Dermis blood vessel endothelial cell (primary cell): ENCODE measurements at places on chromosomes 3 and 15. TPM values are rescaled to one million over a fixed set of nuclear protein-coding genes. Genes with fewer than 3 reads are reported as not detected.

The EXD1 gene
- total RNA-seq: not detected in 2 replicates

The VPS39 gene
- 47.0 and 53.4 TPM in 2 replicates for total RNA-seq

The DNAH12 gene
- under 0.01 and 0.17 TPM in 2 replicates for total RNA-seq

The PRICKLE2 gene
- 2.5 and 3.2 TPM in 2 replicates for total RNA-seq

The LSMEM2 gene
- not detected in 2 replicates for total RNA-seq

The BFSP2 gene
- not detected in 2 replicates for total RNA-seq

The EAF2 gene
- total RNA-seq: 0.93 and 1.5 TPM in 2 replicates

The ADAMTS7 gene
- total RNA-seq: 12.6 and 19.3 TPM in 2 replicates

The PODXL2 gene
- total RNA-seq: 2.9 and 4.0 TPM in 2 replicates

The ACP3 gene
- total RNA-seq: not detected in 2 replicates

The RPL15 gene
- total RNA-seq: 1,782 and 3,418 TPM in 2 replicates

The SMCO1 gene
- total RNA-seq: not detected in 2 replicates

The SCG3 gene
- total RNA-seq: under 0.01 and 0.60 TPM in 2 replicates

DNA sequence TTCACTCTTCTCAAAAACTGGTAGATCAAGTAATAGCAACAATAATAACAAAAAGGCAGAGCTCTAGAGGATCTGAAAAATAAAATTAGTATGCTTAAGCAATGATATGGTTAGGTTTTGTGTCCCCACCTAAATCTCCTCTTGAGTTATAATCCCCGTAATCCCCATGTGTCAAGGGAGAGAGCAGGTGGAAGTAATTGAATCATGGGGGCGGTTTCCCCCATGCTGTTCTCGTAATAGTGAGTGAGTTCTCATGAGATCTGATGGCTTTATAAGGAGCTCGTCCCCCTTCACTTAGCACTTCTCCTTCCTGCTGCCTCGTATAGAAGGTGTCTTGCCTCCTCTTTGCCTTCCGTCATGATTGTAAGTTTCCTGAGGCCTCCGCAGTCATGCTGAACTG is 60.2 kb upstream of the ABHD2 start:
- no peak for DNase-seq

- DNase-seq: no peak
Measured at GRCh38 chr15:92663250-92663951, 7.8 kb upstream of the FAM174B start.

DNA sequence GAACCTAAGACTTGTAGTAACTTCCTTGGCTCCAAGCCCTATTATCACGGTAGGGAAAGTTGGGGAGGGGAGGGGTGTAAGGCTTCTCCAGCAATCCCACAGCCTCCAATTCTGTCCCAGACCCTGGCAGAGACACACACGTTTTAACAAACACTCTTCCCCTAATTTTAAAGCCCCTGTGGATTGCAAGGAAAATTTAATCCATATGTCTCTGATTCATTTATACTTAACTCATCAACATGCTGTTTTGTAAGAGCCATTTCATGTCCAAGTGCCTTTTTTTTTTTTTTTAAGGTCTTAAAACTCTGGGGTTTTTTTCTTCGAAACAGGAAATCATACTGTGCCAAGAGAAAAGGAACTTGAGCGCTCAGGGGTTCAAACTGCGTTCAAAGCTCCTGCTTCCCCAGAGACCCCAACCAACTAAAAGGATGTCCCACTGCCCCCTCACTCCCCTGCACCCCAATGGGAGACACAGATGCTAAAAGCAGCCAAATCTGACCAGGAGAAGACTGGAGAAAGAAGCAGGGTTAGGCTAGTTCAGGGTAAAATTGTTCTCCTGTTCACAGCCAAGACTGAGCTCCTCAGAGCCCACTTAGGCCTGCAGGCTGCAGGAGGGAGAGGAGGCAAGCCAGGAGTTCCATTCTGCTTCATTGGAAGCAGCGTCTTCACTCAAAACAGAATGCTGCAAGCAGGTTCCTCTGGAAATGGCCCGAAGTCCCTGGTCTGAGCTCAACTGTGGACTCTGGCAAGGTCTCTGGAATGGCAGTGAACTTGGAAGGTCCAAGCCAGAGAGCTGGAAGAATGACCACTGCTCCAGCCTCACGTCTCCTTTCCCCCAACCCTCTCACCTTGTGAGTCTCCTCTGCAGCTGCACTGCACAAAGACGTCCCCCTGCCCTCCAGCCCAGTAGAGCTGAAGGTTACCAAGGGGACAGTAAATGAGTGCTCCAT is 172.5 kb downstream of the NTRK3 start:
- DNase-seq: no peak

GRCh38 chr3:110579840-110580550 is 491.6 kb upstream of the NECTIN3 start:
- DNase-seq: no peak

DNA sequence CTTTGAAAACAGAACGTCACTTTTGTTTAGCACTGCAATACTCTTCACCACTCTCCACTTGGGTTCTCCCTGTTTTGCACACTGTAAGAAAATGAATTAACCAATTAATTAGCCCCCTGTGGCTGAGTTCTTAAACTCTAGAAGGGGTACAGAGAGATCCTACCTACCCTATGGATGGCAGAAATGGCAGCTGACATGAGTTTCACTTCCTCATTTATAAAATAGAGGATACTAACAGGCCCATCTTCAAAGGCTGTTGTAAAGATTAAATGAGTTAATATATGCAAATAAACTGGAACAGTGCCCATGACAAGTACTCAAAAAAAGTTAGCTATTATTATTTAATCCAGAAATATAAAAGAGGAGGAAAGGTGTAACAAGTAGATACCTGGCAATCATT is 36.9 kb downstream of the SUCLG2 start:
- DNase-seq: no peak

DNA sequence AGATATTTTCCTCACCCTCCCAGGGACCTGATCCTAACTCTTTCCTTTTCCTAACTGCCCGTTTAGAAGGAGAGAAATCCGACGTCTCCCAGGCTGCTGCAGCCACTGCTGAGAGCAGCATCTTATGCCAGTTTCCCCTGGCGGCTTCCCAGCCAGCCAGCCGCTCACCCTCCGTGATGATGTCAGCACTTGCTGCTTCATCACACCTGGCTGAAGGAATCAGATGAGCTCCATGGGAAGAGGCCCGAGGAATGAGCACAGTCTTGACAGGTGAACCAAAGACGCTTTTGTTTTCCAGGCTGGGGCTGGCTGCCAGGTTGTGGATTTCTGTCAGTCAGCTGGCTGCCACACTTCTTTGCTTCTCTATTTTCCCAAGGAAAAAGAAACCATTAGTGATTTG is 445.1 kb upstream of the RBMS3 start:
- no peak for DNase-seq

- DNase-seq: no peak
Measured at GRCh38 chr3:129358177-129358771, 70.2 kb downstream of the EFCAB12 start.

DNA sequence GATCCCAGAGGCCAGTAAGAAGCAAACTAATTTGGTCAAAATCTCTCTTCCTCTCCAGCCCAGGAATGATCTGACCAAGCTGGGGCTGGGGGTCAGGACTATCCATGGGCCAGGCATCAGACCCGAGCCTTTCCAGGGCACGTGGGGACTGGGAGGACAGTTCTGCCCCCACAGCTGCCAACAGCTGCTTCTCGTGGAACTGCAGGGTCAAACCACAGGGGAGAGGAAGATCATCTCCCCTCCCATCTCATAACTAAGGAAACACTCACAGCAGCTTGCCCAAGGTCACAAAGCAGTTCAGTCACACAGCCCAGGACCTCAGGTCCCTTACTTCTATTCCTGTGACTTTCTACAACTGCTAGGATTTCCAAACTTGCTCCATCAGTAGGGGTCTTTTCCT is 47.1 kb downstream of the DAPK2 start:
- DNase-seq: no peak

GRCh38 chr3:142963516-142964448 is at the start of gene PAQR9:
Gene PAQR9, minus strand, starts transcription at chr3:142963674. Its CDS starts 338 bp downstream, at chr3:142963336.
- DNase-seq: peak; percentile 28

GRCh38 chr3:147757866-147758265 is 348.7 kb downstream of the ZIC1 start:
- DNase-seq: no peak

GRCh38 chr3:32818970-32819511 is 1.2 kb downstream of the TRIM71 start:
- no peak for DNase-seq

DNA sequence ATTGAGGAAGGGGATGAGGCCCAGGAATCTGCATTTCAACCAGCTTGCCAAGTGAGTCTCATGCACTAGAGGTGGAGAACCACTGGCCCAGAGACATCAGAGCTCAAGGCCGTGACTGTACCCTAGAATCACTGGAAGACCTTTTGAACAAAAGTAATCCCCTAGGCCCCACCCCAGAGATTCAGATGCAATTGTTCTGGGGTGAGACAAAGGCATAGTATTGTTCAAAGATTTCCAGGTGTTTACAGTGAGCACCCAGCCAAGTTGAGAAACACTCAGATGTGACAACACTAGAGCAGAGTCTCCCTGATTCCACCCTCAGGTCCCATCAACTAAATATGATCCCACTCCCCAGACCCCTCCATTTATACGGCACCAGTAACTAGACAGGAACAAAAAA is 290.3 kb upstream of the TLE3 start:
- no peak for DNase-seq

- peak; percentile 93 for DNase-seq
Measured at GRCh38 chr3:107959550-107960154, 131.2 kb downstream of the CD47 start.

DNA sequence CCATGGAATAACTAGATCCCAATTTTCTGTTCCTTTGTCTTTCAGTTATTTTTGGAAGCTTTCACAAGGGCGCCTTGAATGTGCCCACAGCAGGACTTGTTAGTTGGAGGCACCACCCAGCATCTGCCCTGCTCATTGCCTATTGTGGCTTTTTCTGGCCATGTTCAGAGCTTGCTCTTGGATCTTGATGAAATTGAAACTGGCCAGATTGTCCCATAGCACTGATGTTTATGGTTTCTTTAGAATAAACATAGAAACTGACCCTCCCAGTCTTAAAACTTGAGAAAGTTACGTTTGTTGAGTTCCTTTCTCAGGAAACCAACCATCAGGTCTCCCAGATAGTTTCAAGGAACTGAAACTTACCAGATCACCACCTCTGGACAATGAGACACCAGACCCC is 474.7 kb downstream of the IL5RA start:
- DNase-seq: no peak

DNA sequence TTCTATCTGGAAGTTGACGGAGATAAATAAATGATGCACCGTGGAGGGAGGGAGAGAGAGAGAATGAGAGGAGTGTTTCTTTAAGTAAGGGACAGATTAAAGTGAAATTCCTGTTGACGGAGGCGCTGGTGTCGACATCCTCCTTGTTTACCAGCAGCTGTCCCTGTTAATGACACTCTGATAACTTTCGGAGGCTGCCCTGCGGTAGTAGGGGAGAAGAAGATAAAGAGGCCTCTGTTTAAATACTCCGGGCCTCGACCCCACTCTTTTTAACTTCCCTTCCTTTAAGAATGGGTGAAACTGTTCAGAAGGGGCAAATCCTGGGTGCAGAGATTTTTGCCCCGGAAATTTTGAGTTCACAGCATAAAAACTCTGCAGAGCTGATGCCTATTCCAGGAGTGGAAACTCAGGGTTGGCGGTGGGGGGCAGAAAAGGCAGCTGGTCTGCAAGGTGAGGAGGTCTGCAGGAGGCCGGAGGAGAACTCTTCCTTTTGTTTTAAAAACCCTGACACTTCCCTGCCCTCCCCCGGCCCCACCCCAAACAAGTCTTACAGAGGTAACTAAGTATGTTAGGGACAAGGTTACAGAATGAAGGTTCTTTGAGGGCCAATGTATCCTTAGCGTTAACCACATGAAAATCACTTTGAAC is 276.6 kb upstream of the NR2F2 start:
- DNase-seq: no peak

GRCh38 chr15:80333261-80333660 is 70.9 kb upstream of the ARNT2 start:
- DNase-seq: no peak

- no peak for DNase-seq
Measured at GRCh38 chr3:103067963-103068362, 633.1 kb downstream of the ZPLD1 start.

DNA sequence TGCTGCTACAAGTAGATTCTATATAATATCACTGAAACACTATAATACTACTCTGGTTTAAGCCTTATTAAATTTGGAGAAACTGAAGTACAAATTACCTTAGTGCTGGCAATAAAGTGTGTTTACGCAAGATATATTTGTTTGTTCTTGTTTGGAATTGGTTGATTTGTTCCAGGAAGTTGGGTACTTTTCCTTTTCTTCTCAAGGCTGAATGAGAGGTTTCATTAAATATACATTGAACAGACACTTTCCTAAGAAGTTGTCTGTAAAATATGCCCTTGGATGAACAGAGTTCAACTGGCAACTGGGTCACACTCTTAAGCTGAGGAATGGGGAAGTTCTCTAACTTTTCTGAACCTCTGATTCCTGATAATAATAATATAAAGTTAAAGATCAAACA is 542.1 kb upstream of the NAALADL2 start:
- no peak for DNase-seq

DNA sequence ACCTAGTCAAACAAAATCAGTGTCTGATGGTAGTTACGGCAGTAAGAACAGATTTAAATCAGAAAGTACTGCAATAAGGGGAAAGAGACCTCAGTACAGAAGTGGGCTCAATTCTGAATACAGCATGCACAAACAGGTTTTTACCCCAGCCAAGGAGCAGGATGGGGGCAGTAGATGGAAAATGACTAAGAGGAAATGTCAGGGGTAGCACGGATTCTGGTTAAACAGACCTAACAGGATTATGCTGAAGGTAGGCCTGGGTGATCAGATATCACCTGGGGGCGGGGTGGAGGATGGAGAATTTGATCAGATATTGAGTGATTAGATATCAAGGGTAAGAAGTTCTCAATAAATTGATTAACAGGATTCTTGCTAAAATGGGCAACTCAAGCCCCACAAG is 19.0 kb downstream of the MESD start:
- no peak for DNase-seq

DNA sequence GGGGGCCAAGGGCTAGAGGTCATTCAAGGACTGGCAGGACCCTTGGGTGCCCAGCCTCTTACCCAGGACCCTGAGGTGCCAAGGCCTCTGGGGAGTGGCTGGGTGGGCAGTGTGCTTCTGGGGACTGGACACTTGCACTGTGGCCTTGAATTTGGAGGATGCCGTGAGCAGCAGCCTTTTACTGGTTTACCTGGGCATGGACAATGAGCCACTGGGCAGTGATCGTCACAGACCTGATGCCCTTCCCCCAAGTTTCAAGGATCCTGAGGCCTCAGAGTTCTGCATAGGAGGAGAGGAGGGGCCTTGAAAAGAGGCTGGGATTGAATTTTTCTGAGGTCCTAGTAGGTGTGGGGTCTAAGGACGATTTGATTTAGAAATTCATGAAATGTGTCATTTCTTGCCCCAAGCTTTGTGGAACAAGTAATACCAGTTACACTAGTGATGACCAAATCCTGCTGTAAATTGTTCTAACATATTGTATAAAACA is 146.1 kb upstream of the TPM1 start:
- DNase-seq: peak; percentile 57

DNA sequence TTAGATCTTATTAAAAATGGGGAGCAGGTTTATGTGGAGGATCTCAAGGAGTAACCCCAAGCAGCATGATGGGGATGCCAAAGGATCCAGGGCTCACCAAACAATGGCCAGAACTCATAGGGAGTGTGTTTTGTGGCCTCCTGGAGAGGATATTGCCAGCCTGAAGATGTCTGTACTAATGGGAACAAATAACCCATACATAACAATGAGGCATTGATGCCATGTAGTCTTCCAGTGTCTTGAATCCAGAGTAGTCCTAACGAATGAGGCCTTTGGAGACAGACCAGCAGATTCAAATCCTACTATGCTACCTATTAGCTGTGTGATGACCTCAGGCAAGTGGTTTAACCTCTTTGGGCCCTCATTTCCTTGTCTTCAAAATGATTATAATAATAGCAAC is 45.0 kb upstream of the CMSS1 start:
- DNase-seq: no peak
